NCI-H1417 treated with DMSO at 0.1 percent for 48 hours (cell line): ENCODE measurements at places on chromosomes 4 and X.

GRCh38 chrX:9875801-9876200 lies 89.6 kb downstream of the SHROOM2 start:
- no peak for DNase-seq

DNA sequence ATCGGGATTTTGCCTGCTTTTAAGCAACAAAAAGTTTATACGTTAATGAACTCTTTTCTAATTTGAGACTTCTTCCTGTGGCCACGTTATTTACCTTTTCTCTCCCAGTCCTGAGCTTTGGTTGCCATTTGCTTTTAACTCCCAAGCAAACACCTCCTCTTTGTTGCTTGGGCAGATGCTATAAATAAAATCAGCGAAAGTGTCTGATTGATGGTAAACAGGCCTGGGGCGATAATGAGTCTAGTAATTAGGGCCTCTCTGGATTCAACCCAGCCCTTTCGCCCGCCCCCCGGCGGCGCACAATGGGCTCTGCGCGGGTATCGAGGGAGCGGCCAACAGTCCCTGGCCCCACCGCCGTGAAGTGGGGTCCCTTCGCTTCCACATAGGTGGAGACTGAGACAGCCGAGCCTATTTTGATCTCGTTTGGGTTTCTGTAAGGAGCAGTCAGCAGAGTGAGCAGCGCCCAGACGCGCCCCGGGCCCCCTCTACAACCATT lies 790 bp downstream of the CLGN start:
- peak; percentile 89 for DNase-seq

GRCh38 chr4:138182838-138183426 lies 59.2 kb downstream of the SLC7A11 start:
- no peak for DNase-seq

DNA sequence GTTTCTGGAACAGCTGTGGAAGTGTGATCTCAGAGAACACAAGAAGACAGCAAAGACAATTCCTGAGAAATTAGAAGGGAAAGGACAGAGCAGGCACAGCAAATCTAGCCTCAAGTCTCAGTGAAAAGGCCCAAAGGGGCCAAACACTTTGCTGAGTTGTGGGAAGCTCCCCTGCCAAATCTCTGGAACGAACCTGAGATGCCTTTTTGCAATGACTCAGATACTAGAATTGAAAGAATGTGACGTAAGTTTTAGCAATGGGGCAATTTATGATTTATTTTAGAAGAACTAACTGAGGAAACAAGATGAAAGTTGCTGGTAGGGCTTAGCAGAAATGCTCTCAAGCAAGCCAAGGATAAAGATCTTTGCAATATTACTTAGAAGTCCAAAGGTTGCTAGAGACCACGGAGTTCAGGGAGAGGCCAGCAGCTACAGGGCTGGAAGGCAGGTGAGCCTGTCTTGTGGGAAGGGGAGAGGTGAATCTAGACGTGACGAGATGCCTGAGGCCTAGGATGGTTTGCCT lies 92.8 kb downstream of the AMELX start:
- DNase-seq, result no peak

DNA sequence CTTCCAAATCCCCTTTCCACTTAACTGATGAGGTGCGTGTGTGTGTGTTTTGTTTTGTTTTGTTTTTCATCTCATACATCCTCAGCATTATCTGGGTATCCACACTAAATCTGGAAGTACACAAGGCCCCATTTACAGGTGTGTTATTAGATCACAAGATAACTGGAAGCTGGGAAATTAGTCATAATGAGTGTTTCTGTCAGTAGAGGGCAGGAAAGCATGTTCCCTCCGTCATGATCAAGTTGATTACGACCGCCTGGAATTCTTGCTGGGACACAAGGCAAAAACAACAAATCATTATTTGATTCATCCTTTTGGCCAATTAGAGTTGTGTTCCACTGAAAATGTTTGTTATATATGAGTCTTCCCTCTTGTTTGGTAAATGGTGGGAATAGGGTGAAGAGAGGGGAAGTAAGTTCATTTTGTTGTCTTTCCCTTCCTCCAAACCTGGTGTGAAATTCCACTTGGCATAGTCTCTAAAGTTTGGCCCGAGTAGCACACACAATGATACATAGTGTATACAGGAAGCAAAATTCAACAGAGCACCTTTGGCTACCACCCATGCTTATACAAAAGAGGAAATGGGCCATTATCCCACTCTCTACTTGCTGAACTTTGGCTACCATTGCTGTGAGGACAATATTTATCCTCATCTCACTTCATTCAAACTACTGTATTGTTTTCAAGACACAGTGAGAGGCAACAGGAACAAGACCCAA lies 33.3 kb upstream of the TLL1 start:
- DNase-seq, result no peak

GRCh38 chr4:85370400-85371032 lies 104.4 kb upstream of the ARHGAP24 start:
- no peak for DNase-seq

GRCh38 chr4:28921886-28922285 lies 1798.3 kb upstream of the PCDH7 start:
- no peak for DNase-seq

DNA sequence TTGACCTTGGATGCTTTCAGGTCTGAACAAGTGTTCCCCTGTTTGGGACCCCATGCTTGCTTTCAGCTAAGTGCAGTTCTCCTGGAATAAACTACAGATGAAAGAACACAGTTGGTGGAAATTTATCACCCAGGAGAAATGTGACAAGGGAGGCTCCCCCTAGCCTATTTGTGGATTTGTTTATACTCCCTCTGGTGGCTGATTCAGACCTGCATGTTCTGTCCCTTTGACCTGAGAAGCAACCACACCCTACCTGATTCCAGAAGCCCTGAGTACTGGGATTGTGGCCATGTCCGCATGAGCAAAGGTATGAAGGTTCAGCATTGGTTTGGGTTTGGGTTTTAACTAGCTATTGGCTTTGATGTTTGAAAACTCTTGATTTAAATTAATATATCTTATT lies 440.9 kb downstream of the MID1IP1 start:
- peak; percentile 54 for DNase-seq

- no peak for DNase-seq
Observed at GRCh38 chr4:156521631-156522030, 450.0 kb downstream of the PDGFC start.

GRCh38 chr4:87498446-87498900 lies 30.7 kb downstream of the SPARCL1 start:
- no peak for DNase-seq

DNA sequence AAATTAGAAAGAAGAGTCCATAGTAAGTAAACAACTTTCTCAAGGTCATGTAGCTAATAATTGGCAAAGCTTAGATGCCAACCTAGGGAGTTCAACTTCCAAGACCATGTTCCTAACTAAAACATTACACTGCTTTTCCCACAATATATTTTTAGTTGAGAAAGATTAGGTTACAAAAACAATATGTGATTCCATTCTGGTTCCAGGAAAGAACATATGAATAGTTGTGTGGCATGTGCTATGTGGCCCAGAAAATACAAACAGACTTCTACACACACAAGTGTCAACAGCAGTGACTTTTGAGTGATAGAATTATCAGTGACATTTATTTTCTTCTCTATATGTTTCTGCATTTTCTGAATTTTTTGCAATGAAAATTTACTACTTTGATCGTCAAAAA lies 62.7 kb upstream of the EDNRA start:
- DNase-seq, result no peak

DNA sequence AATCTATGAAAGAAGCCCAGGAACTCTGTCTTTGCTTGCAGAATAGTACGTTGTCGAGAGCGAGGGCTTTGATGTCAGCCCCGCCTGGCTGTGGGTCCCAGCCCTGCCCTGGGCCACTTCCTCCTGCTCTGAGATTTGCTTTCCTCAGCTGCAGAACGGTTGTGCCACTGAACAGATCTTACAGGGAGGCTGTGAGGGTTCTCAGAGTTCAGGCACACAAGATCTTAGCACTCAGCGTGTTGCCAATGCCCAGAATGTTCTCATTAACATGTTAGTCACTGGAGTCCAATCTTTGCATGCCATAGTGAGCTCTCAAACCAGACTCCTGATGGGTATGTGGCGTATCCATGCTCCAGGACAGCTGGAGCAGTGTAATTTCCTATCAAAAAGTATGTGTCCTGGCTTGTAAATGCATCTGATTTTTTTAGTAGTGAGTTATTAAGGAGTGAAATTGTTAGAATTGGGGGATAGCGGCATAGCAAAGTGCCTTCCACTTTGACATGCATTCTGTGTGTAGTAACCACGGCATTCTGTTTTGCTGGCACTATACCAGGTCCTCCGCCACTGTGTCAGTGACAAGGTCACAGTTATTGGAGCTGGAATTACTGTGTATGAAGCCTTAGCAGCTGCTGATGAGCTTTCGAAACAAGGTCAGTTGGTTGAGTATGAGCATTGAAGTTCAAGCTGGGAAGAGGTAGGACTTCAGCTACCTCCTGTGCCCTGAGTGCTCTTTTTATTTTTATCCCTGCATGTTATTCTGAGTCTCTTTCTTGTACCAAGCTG lies 31.6 kb downstream of the TKTL1 start:
- DNase-seq, result no peak

GRCh38 chr4:138410266-138410665 lies 168.1 kb upstream of the SLC7A11 start:
- no peak for DNase-seq

GRCh38 chr4:88672987-88673386 lies 24.6 kb downstream of the NAP1L5 start:
- no peak for DNase-seq

- no peak for DNase-seq
Observed at GRCh38 chrX:31649201-31649600, 577.4 kb upstream of the FTHL17 start.

DNA sequence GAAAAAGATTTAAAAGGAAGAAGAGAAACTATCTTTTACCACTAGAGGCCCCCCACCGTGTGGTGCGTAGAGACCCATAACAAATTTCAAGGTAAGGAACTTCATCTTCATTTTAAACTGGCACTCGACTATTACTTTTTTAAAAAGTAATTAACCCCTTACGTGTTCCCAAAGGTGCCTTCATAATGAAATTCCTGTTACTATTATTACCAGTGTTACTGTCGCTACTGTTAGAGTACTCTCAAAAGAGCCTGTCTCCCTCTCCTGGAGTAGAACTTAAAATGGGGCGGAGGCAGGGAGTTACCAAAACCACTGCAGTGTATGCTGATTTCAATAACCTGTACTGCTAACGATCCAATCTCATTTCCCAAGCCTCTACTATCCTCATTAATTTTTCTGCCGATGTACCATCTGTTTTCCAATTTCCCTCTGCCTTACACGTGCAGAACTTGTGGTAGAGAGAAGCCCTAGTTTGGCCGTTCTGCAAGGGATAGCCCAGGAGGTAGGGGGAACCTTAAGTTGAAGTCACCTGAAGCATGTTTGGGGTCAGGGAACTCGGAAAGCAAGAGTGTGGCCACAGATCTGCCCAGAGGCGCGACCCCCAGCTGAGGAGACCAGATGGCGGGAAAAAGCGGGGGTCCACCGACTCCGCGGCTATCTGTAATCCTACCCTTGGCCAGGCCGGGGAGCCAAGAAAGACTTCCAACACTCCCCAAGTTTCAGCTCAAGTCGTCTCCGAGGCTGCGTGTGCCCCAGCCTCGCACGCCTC lies 720 bp upstream of the STK26 start:
- DNase-seq, result no peak

GRCh38 chr4:56345458-56345857 lies 41.8 kb downstream of the AASDH start:
- DNase-seq, result no peak

GRCh38 chrX:7062903-7063302 lies 84.6 kb upstream of the STS start:
- DNase-seq, result no peak

DNA sequence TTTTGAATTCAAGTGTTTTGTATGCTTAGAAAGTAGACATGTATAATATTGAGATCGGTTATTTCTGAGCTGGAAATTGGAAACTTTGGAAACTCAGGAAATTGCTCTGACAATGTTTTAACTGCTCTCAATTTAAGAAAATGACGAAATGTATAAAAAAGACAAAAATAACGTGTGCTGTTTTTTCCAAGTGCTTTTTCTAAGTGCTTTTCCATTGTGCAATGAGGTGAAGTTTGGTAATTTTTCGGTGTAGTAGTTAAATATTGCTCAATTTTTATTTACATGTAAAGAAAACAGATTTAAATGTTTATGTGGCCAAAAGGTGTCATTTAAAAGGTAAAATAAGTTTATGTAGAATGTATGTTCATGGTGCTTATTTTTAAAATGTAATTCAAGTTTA lies 39.4 kb upstream of the RHOH start:
- no peak for DNase-seq

GRCh38 chr4:6598127-6598526 lies 23.1 kb downstream of the MAN2B2 start:
- no peak for DNase-seq
